Head of caudate nucleus (tissue), 42 donors: ENCODE measurements at places on chromosomes 5 and 9.

GRCh38 chr9:134364391-134365114 lies 38.3 kb downstream of the RXRA start:
- no peak for DNase-seq

DNA sequence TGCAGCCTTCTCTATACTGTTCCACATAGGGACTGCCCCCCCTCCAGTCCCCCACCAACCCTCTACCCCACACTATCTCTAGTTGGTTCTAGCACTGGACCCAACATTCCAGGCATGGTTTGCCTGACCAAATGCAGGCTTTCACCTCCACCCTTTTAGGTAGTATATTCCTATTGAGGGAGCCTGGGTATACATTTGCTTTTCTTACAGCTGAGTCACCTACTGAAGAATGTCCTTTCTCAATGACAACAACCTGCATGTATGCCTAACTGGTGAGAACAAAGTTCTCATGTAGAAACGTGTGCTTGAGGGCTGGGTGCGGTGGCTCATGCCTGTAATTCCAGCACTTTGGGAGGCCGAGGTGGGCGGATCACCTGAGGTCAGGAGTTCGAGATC lies 8.2 kb downstream of the TNIP1 start:
- DNase-seq, result no peak

GRCh38 chr5:140112685-140113179 lies 1.2 kb upstream of the PURA start:
- DNase-seq, result no peak

- DNase-seq, result no peak
Observed at GRCh38 chr9:1462626-1463308, 412.6 kb downstream of the DMRT2 start.

GRCh38 chr9:89022902-89023301 lies 31.6 kb downstream of the S1PR3 start:
- no peak for DNase-seq

- DNase-seq, result no peak
Observed at GRCh38 chr5:32449262-32449661, 4.7 kb upstream of the ZFR start.

DNA sequence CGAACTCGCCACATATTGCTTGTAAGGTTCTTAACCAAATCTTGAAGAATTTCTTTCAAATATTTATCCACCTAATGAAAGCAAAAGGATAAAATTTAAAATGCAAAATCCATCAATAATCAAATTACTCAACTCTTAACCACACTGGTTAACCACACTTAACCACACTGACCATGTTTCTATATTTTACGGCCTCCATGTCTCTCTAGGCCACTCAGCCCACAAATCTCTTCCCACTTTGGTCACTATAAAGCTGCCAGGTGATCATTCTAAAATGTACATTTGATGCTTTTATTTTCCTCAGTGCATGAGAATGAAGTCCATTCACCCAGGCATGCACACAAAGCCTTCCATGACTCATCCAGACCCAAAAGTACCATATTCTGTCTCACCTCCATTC lies 56.4 kb upstream of the OR2K2 start:
- DNase-seq, result no peak

DNA sequence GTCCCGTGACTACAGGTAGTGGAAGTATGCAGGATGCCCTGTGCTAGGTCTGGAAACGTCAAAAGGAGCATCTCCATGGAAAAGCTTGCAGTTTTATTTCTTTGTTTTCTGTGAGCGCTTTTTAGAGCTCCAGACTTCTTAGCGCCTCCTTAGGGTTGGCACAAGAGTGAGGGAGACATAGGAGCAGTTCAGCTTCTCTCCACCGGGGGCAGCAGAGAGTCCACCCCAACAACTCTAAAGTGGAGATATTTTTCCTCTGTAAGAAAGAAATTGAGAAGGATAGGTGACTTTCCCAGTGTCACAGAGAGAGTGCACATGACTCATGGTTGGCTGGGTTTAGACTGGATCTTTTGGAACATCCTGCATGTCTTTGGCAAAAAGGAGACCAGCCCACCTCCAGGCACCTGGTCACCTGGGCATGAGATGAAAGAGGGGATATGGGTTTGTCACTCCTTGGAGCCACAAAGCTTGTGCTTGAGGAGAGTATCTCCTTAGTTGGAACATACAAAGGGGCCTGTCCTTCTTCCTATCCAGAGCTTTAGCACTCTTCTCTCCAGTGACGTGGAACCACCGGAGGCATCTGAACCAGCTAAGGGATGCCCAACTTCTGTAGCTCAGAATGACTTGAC lies 637.7 kb downstream of the SEMA5A start:
- no peak for DNase-seq

GRCh38 chr9:21001581-21001980 lies 29.9 kb downstream of the HACD4 start:
- no peak for DNase-seq

DNA sequence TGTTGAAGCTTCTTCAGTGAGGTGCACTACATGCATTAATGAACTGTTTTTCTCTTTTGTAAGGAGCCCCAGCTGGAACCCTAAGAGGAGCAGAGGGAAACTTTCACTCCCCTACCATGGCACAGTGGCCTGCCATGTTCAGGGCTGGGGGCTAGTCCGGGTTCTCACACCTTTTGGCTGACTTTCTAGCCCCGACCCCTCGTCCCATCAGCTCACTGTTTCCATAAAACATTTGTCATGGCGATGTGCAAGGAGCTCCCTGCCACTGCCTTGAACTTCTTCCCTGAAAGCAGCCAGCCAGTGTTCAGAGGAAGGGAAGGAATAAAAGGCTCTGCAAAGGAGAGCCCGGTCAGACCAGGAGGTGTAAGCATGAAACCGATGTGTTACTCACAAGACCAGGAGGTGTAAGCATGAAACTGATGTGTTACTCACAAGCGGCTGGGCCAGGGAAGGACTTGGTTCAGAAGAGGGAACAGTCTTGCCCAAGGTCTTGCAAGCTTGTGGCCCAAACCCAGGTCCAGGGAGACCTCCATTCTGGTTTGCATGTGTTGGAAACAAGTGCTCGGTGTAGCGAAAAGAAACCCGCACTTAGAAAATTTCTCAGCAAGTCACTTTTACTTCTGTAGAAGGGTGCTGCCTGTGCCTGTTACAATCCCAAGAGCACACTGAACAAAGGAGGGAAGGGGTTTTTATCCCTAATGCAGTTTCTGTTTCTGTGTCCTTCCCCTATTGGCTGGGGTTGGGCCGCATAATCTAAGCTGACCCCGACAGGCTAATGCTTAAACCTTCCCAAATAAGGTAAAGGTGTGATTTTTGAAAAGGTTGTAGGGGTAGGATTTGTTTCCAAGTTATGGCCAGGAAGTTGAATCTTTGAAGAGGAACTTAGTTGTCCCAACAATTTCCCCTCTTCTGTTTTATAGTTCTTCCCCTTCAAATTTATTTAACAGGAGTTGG lies 3.4 kb upstream of the ABO start:
- DNase-seq, result no peak
